ENCODE measurements at places on chromosomes 5 and 9.

DNA sequence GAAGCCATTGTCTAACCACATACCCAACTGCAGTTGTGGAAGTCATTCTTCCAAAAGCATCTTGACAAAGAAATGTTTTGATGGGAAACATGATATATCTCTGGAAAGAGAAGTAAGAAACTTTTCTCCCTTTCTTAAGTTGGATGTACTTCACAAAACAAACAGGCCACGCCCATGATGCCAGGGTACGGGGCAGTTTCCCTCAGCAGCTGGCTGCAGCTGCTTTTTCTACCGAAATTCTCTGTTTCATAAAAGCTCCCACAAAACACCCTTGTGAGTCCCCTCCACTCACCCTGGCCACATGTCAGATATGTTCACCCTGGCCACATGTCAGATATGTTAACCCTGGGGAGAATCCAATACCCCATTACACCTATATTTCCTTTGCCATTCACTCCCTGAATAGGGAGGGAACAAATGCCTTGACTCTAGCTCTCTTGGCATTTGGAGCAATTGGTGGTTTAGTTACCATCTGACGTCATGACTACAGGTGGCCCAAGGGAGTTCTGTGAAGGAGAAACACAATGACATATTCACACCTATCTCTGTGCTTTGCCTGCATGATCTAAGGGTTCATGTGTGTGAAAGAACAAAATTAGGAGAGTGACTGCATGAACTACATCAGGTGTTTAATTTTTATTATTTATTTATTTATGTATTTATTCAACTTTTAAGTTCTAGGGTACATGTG is 103.0 kb downstream of the AOPEP start:
- no peak for DNase-seq

GRCh38 chr5:112355058-112355685 is 63.9 kb downstream of the EPB41L4A start:
- DNase-seq: no peak

GRCh38 chr9:133789778-133790177 is 51.6 kb upstream of the SARDH start:
- DNase-seq: no peak

- DNase-seq: no peak
Measured at GRCh38 chr9:98339987-98340800, 84.7 kb upstream of the TBC1D2 start.

DNA sequence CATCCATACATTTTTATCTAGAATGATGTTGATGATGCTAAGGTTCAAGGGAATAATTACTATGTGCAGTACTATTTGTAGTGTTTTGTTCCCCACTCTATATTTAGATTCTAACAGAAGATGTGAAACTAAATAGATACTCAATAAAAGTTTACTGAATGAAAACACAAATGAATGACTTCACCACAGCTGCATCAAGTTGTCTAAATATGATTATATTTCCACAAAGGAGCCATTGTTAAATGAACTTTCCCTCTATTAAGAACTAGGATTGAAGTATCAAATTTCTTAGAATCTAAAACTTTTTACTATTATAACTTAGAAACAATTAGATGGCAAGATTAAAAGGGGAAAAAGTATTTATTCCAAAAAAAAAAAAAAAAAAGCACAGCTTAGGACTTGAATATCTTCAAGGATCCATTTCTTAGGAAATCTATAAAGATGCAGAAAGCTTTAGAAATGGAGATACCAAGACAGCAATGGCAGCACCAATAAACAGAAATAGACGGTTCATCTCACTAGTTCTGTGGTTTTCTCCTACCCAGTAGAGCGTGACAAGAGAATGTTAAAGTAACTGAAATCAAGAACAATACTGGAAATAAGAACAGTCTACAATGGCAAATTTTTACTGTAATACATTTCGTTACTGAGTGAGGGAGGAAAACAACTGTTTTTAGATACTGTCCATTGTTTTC is 347.6 kb downstream of the EBF1 start:
- no peak for DNase-seq

DNA sequence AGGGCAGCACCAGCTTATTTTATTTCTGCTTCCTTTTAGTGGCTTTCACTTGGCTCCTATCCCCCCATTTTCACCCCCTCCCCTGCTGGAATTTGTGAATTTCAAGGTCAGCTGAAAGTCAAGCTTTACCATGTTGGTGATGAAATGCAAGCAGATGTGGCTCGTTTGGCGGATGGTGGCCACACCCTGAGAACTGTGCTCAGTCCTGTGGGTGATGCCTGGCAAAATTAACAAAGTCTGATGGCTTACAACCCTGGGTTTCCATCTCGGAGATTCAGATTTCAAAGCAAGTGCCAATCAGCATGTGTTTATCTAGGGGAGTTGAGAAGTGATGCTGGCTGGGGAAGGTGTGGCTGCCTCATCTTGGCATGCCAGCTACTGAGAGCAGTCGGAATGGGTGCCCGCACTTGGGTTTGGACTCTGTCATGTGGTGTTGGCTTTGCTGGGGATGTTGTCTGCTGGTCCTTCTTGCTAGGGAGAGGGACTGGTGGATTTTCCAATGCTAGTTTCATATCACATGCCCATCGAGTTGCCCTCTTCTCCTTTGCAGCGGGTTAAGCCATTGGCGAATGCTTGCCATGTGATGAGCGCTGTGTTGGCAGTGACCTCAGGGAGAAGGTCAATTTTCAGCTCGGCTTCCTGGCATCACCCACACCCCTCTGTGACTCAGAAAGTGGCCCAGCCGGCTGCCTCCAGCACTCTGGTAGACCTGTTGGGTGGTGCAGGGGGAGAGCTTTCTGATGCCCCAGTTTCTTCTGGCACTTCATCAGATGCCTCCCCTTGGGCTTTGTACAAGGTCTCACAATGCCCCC is 77.0 kb upstream of the PITX1 start:
- DNase-seq: no peak

DNA sequence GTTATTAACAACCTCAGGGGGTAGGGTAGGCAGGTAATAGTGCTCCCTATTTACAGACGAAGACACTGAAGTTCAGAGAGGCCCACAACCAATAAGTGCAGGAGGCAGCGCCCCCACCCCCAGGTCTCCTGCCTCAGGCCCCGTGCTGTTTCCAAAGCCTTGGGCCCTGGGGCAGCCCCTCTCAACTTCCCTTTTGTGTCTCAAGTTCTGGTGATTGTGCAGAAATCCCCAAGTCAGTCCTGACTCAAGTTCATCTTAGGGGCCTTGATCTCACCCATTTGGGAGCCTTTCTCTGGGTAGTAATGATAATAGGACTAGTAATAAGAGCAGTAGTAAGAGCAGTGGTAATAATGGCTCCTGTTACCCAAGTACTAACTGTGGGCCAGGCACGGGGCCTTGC is 35.5 kb upstream of the ASS1 start:
- DNase-seq: no peak

GRCh38 chr9:16266648-16267276 is 603.7 kb downstream of the BNC2 start:
- DNase-seq: peak; percentile 11

DNA sequence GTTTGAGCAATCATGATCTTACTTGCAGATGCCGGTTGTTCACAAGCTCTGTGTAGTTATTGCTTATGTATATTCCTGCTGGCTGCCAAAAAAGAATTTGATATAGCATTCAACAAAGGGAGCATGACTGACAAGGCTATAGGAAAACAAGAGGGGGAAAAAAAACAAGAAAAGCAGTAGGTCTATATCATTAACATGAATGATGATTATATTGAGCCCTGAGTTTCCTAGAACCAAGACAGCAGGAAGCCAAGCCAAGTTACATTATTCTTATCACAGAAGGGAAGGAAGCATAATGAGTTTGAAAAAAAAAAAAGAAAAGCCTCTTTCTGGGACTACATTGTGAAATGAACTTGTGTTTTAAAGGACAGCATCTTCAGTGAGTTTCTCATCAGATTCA is 41.0 kb downstream of the TSTD2 start:
- DNase-seq: peak; percentile 21

DNA sequence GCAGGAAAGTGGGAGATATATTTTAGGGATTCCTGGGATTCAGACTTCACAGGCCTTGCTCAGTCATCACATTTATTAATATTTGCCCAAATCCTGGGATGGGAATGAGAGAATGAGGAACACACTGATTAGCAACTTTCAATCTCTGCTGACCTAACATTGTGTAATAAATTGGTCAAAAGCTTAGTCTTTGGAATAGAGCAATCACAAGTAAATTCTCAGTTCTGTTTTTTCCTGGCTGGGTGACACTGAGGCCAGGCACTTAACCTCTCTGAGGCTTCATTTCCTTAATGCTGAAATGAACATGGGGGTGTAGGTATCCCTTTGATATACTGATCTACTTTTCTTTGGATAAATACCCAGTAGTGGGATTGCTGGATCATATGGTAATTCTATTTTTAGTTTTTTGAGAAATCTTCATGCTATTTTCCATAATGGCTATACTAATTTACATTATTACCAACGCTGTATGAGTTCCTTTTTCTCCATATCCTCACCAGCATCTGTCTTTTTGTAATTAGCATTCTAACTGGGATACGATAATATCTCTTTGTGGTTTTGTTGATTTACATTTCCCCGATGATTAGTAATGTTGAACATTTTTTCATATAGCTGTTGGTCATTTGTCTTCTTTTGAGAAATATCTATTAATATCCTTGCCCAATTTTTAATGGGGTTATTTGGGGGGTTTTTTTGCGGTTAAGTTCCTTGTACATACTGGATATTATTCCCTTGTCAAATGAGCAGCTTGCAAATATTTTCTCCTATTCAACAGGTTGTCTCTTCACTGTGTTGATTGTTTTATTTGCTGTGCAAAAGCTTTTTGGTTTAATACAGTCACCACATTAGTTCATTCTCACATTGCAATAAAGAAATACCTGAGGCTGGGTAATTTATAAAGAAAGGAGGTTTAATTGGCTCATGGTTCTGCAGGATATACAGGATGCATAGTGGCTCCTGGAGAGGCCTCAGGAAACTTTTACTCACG is 36.8 kb upstream of the NIPBL start:
- DNase-seq: no peak

DNA sequence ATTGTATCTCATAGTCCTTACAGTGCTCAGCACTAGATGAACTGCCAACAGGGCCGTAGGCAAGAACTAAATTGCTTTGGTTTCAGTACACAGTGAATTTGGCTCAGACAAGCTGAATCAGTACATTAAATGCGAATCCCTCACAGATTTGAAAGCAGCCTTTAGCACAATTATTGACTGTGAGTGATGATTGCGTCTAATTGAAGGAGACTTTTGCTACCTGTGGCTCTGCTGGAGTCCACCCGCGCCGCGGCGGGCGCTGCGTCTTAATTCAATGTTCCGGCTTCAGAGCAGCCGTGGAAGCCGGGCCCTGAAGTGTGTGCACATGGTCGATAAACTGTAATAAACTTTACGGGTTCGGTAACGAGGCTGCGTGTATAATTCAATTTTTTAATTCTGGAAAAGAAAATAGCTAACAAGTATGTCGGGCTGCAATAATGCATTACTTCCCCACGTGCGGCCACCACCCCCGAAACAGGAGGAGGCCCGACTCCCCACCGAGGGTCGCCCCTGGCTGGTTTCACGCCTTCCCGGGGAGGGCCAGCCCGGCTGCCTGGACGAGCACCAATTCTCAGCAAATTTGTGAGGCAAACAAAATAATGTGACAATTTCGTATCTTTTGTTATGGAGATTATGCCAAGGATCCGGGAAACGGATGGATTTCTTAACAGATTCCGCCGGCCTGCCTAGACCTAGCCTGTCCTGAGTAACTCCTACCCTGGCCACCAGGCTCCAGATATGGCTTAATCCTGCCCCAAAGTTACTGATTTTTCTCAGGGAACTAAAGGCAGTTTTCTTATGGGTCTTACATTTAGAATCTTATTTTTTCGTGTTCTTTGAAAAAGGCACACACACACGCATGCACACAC is 269.4 kb upstream of the IRX1 start:
- no peak for DNase-seq

DNA sequence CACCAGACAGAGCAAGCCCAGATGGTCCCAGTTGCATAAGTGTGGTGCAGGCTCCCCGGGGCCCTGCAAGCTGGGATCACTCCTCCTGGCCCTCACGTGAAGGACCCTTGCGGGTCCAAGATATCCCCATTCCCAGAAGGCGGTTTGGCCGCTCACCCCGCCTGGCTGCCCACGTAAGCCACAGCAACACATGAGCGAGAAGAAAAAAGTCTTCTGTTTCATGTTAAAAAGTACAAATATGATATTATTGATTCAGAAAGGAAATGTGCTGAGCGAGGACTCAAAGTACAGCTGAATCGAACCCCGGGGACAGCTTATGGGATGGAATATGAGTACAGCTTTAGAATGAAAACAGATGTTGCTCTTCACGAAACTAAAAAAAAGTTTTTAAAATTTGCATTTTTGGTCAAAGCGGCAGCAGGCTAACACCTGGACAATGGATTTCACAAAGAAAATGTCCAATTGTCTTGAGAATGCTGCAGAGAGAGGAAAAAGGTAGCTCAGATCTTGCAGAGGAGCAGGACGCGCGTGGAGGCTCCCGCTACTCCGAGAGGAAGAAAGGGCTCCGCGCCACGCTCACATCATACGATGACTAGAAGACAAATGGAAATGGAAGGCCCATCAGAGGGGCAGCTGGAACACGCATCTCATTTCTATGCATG is 427.6 kb downstream of the IRX1 start:
- no peak for DNase-seq

DNA sequence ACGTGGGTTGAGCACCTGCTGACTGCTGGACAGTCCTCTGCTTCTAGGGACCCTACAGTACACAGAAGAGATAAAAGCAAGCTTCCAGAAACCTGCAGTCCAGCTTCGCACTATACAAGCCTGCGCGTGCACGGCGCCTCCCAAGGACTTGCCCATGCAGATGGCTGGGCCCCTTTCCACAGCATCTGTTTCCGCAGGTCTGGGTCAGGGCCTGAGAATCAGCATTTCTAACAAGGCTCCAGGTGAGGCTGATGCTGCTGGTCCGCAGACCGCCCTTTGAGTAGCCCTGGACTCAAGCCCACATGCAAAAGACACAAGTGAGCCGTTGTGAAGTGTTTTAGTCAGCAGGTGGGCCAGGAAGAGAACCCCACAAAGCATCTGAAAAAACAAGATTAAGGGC is 133.1 kb downstream of the HSD17B3 start:
- no peak for DNase-seq

- no peak for DNase-seq
Measured at GRCh38 chr5:67166460-67167285, 29.9 kb downstream of the CD180 start.

DNA sequence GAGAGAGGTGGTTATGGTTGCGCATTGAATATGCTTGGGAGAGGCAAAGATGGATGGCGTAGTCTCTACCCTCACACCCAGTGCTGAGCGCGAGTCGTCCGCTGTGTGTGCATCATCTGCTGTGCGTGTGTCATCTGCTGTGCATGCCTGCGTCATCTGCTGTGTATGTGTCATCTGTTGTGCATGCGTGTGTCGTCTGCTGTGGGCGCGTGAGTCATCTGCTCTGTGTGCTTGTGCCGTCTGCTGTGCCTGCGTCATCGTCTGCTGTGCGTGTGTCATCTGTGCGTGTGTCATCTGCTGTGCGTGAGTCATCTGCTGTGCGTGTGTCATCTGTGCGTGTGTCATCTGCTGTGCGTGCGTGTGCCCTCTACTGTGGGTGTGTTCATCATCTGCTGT is 68.0 kb upstream of the IRX4 start:
- DNase-seq: no peak

GRCh38 chr9:127853312-127854183 is 910 bp downstream of the ENG start:
- no peak for DNase-seq

Data from fibroblast of pulmonary artery (primary cell).